ENCODE measurements at places on chromosomes 3 and 15.

DNA sequence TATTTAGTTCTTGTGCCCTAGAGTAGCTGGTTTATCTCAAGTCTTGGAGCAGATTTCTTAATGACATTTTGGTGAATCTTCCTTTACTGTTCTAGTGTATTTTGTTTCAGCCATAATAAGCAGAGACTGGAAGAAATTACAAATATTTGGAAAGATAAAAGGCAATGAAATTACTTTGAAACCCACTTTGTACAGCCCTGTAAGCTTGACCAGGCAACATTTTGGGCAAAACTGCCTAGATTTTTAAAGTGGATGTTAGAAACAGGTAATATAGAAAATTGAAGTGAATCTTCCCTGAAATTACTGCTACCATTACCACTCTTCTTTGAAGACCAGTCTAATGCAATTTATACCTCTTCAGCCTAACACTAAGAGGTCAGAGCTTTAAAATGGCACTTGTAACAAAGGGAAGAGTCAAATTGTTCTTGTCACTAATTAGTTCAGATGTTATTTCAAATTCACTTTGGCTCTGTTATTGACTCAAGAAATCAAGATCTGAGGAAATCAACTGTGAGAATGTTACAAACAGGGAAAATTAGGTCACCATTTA is 589.4 kb downstream of the NLGN1 start:
- DNase-seq: no peak

- DNase-seq: no peak
These were observed 47.7 kb upstream of the DUT start for GRCh38 chr15:48283396-48284145.

DNA sequence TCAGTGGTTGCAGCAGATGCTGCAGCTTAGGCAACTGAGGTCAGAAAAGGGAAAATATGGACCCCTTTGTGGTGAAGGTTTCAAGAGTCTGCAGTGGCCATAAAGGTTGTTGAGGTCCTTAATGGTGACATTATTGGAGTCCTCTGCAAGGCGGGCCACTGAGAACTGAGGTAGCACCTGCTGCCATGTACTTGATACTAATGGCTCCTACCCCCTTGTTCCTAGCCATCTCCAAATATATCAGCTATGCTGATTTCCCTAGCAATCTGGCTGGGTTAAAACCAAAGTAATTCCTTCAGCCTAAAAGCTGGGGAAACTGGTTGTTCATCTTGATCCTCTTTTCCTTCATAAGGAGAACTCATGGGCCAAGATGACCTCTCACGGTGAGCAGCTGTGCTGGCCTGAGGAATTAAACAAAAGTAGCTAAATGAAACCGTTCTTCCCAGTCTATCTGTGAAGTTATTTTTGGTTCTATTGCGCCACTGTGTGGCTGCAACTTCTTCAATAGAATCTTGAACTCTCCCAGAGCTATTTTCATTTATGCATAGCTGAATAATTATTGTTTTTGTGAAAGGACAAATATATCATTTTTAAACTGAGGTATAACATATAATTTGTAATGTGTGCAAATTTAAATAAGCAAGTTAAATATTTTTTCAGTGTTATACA is 76.1 kb upstream of the PLSCR4 start:
- DNase-seq: peak; percentile 18

GRCh38 chr3:33322412-33322811 is 45.2 kb downstream of the FBXL2 start:
- no peak for DNase-seq

- DNase-seq: no peak
These were observed 391.4 kb upstream of the DPH6 start for GRCh38 chr15:35937380-35937779.

DNA sequence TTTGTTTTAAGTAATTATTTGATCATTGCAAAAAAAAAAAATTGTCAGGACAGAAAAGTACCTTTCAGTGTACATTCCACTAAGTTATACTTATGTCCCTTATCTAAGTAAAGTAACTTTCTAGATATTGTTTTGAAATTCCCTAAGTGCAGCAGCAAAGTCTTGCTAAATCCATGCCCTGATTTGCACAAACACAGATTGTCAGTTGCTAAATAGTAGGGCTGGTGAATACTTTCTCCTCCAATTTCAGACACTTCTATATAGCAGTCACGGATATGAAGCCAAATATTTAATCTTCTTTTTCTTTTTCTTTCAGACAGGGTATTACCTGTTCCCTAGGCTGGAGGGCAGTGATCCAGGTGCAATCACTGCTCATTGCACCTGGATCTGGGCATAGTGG is 12.9 kb downstream of the LRRC2 start:
- peak; percentile 56 for DNase-seq

DNA sequence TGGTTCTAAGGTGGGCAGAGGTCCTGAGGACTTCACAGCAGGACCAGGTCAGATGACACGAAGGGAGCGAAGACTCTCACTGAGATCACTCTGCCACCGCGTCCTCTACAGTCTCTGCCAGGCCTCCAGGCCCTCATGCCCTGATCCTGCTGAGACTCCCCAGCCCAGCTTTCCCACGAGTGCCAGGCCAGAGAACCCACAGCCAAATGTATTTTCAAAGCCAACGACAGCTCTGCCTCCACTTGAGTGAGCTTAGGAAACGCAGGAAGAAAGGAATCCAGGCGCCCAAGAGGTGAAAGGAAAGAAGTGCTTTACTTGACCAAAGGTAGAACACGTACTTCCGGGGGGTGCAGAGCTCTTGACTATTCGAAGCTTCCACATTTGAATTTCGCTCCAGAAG is 275.0 kb downstream of the XXYLT1 start:
- no peak for DNase-seq

DNA sequence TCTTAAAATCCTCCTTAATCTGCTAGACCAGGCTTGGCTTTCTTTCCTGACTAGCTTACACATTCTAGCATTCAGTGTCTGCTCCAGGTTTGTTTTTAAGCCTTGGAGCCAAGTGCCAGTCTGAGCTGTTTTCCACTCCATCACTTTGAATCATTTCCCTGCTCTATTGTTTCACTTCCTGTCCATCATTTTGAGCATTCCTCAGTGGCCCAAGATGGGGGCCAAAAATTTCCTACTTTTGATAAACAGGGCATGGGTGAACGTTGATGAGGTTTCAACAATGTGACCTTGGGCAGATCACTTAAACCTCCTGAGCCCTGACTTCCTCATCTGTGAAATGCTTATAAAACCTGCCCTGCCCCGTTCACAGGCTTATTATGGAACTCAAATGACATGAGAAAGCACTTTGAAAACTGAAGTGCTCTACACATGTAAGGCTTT is 4.4 kb downstream of the CYP19A1 start:
- DNase-seq: peak; percentile 37

GRCh38 chr3:10116138-10116460 is 624 bp downstream of the BRK1 start:
- DNase-seq: peak; percentile 47

DNA sequence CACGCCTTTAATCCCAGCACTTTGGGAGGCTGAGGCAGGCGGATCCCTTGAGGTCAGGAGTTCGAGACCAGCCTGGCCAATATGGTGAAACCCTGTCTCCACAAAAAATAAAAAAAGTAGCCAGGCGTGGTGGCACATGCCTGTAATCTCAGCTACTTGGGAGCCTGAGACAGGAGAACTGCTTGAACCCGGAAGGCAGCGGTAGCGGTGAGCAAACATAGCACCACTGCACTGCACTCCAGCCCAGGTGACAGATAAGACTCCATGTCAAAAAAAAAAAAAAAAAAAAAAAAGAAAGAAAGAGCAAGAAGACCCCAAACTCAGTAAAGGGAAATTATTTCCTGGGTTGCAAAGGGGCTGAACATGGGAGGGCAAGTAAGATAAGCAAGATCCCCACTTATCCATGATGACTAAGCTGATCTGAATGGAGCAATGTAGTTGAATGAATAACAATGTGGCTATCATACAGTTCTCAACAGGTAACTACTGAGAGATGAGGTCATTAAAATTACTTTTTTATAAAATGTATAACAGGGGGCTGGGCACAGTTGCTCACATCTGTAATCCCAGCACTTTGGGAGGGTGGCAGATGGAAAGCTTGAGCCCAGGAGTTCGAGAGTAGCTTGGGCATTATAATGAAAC is 46.0 kb downstream of the RBM15B start:
- DNase-seq: no peak

DNA sequence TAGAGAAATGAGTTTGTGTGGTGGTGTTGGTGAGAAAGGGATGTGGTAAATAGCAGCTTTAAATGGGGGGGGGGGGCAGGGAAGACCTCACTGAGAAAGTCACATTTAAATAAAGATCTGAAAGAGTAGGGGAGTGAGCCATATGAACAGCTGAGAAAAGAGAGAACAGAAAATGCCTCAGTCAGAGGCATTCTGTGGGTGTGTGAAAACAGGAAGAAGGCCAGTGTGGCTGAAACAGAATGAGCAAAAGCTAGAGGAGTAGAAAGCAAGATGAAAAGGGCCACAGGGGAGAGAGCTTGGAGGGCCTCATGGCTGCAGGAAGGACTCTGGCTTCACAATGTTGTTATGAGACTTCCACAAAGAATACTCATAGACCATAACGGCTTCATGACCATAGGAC is 783.3 kb downstream of the ZPLD1 start:
- DNase-seq: no peak

DNA sequence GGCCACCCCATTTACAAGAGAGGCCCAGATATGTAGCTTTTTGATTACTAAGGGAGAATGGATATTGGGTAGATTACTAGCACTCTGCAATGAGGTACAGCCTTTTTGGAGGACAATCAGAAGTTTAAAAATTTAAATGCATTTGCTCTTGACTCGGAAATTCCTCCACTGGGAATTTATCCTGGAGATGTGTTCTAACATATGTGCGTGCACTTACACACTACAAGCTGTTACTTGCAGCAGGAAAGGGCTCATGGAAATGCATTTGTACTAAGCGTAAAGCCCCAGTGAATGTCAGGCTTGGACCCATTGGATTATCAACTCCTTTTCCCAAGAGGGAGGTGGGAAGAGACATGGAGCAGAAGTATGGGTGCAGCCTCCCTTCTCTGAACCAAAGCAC is 7.8 kb upstream of the POMGNT2 start:
- DNase-seq: no peak

DNA sequence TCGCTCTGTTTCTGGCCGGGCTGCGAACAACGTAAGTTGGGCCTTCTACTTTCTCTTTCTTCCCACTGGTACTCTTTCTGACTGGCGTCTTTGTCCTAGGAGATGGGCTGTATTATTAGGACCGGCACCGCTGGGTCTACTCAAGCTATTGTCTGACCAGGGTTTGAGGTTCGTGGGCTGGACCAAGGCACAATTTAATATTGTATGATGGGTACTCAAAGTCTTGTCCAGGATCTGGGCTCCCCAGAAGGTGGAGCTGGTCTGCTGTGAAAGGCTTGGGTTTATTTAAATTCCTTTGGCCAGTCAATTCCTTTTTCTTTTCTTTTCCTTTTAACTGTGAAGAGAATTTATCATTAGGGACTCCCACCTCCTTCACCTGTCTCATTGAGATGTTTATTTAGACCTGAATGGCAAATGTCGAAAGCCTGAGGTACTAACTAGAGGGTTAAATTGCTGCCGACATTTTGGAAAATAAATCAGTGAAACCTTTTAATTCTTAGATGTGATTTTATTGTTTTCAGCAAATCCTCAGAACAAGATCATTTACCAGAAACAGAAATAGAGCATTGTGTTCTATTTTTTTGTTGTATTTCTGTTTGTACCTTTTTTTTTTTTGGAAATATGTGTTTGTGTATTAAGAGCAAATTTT is 410 bp downstream of the LRRC49 start:
- no peak for DNase-seq

GRCh38 chr3:73624821-73625665 is at the start of gene PDZRN3:
Gene PDZRN3 (minus strand): TSS chr3:73624941.
- DNase-seq: no peak

GRCh38 chr3:88480822-88481221 is 331.1 kb downstream of the C3orf38 start:
- DNase-seq: no peak

DNA sequence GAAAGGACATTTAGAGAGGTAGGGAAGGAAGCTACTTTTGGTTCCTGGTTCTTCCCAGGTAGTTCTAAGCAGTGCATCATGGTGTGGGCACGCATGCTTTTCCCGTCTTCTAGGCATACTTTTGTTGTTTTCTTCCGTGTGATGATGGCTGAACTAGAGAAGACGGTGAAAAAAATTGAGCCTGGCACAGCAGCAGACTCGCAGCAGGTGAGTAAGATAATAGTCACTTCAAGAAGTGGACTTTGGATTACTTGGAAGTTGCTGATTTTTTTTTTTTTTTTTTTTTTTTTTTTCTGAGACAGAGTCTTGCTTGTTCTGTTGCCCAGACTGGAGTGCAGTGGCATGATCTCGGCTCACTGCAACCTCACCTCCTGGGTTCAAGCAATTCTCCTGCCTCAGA is 17.9 kb downstream of the FANCD2OS start:
- no peak for DNase-seq

DNA sequence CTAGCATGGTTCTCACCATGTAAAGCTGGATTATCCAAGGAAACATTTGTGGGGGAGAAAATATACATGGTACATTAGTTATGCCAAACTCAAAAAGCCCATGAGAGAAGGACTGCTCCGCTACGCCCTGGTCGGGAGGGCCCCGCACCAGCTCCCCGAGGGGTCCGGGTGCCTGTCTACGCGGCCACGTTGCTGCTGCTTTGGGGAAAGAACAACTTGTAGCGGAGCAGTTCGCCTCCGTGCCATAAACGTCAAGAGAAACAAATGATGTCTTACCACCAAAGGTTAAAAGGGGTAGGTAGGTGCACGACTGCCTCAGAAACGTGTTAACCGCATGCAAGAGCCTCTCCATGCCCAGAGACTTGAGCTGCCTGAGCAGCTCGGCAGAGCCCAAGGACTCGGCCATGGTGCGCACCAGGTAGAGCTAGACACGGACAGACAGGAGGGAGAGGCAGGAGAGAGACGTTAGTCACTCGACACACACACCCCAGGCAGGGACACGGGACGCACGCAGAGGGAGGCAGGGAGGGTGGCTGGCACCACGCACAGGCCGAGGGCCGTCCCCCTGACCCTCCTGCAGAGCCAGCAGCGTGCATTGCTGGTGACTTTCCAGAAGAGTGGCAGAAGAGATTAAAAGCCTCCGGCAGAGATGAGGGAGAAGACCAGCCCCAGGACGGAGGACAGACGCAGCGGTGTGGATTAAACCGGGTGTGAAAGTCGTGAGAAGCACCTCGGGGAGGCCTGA is 63.4 kb downstream of the CYFIP1 start:
- no peak for DNase-seq

DNA sequence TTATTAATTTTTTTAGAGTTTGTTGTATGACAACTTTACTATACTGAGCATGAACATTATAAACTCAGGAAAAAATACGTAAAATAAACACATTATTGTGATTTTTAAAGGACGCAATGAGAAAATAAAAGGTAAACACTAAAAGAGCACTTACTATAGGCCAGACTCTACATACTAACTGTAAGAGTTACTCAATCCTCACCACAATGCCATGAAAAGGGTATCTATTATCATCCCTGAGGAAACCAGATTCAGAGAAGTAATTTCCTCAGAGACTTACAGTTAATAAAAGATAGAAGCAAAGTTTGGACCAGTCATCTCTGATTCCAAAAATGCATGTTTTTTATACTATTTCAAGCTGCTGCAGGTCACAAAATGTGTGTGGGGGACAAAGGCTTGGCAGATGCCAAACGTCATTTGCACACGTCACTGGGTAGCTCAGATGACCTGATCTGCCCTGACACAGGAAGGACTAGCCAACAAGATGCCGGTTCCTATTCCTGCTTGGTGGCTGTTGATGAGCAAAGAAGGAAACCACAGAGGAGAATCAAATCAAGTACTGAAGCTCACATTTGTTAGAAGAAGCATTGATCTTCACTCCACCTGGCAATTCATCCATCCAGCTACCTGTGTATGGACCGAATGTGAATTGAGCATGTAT is 42.3 kb downstream of the KLHL6 start:
- DNase-seq: peak; percentile 67

GRCh38 chr15:90557186-90558084 is 27.7 kb downstream of the CRTC3 start:
- no peak for DNase-seq

All from inflammatory macrophage (primary cell).